Activated T-helper 1 cell treated with anti-CD3 and anti-CD28 coated beads, Interleukin-12 subunit alpha, Interleukin-12 subunit beta, Interleukin-2, Interleukin-4 antibody, amounts not matched to agents 30 ng/mL and 10 ng/mL and 1 ng/mL, durations not matched to agents 14 hours and 24 hours and 36 hours (primary cell): ENCODE measurements at places on chromosomes 7 and 10. TPM values are rescaled to one million over a fixed set of nuclear protein-coding genes. Genes with fewer than 3 reads are reported as not detected.

Gene SPDYE1
- total RNA-seq: not detected in 2 replicates

Gene ITPRID1
- total RNA-seq: not detected in 2 replicates

Gene SLC26A5
- total RNA-seq: not detected in 2 replicates

Gene C10orf53
- not detected in 2 replicates for total RNA-seq

Gene SPRN
- not detected in 2 replicates for total RNA-seq

Gene CNNM1
- 0.20 and 0.21 TPM in 2 replicates for total RNA-seq

Gene MEIG1
- 0.44 TPM in 1 of 2 replicates, not detected in the other for total RNA-seq

Gene C10orf143
- total RNA-seq: 3.3 and 3.6 TPM in 2 replicates

Gene ZNF425
- 1.1 and 1.2 TPM in 2 replicates for total RNA-seq

Gene GIMAP1
- 4.6 and 4.9 TPM in 2 replicates for total RNA-seq

Gene MYH16
- total RNA-seq: not detected in 2 replicates

Gene CHRM2
- total RNA-seq: not detected in 2 replicates

Gene DPYSL4
- 24.1 and 24.7 TPM in 2 replicates for total RNA-seq
